ENCODE measurements at places on chromosomes 7 and 10.

DNA sequence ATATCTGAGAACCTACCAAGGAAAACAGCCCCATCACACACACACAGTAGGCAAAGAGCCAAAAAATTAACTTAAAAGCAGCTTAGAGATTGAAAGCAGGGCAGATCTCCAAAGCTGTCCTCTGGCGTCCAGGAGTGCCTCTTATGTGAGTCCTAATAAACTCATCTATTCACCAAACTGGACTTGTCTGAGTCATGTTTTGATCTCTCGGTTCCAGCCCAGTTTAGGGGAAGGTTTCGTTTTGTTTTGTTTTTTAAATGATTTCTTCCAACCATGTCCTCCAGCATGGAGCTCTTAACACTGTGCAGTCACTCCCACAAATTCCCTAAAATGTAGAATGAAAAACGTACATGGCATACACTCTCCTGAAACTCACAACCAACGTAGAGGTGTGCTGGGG, 6.7 kb upstream of the PRSS37 start:
- ATAC-seq, result no peak

- no peak for ATAC-seq
These were observed 224.7 kb upstream of the BMPER start for GRCh38 chr7:33680682-33681081.

- ATAC-seq, result no peak
These were observed 264.5 kb upstream of the NEBL start for GRCh38 chr10:21161647-21162046.

- no peak for ATAC-seq
These were observed 130.7 kb downstream of the ADRA2A start for GRCh38 chr10:111207500-111207899.

DNA sequence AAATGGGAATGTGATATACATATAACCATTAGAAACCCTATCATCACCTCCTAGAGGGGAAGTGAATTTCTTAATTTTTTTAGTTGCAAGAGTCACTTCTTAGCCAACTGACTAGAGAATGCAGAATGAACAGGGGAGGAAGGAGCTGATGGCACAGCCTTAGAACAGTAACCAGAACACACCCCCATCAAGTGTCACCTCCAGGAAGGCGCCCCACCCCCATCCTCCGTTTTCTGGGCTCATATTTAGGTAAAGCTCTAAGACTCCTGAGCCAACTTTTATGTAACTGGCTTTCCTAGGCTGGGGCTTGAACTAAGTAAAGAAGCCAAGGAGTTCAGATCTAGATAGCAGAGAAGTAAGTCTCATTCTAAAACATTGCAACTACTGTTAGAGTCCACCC, 54.0 kb downstream of the COL17A1 start:
- no peak for ATAC-seq

- peak; percentile 64 for ATAC-seq
These were observed 84.6 kb upstream of the FAM3C start for GRCh38 chr7:121480566-121481335.

DNA sequence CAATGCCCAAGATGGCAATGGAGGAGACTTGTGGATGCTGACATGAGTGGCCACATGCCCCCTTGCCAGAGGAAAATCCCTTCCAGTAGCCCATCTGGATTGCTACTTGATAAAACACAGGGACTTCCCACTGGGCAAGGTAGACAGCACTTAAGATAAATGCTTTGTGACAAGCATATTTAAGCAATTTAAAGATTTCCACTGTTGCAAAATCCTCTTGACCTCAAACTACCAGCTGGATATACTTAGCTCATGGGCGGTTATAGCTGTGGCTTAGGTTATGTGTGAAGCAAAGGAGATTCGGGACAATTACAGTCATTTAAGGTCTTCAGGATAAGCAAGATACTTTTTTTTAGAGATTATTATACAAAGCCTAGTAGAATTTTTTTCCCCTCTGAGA, 238.1 kb downstream of the BMPER start:
- no peak for ATAC-seq

DNA sequence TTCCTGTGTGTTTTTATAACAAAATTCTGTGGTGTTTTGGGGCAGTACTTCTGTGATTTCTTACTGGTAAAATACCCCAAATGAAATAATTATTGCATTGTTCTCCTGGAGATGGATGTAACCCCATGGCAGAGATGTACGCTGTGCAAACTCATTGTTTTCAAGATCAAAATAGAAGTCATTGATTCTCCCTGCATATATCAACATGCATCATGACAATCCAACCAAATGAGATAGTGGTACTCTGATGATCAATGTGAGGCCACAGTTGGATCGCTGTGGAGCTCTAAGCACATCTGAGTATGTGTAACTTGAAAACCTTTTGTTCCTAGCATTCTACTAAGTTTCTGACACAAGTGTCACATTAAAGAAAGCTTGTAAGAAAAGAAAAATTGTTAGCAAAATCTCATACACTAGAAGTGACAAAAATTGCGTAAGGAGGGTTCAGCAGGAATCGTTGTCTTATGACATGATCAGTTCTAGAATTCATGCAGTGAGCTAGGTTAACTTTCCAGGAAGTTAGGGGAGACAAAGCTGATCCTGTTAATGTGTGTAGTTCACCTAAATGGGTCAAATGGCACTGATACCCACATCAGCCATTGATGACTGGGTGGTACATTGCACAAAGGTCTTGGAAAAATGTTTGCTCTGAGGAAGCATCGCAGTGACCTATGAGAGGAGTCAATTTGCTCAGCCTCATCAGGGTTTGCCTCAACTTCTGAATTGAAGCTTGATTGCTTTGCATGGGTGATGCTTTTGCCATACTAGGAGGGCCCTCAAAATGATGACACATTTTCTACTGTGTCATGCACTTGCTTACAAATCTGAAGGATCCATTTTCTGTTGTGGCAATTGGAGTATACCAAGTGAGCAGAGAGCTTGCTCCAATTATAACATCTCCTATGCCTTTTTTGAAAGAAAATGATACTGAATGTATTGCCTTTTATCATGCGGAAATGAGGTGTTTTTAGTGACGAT, 145.1 kb downstream of the PLXDC2 start:
- ATAC-seq, result no peak

DNA sequence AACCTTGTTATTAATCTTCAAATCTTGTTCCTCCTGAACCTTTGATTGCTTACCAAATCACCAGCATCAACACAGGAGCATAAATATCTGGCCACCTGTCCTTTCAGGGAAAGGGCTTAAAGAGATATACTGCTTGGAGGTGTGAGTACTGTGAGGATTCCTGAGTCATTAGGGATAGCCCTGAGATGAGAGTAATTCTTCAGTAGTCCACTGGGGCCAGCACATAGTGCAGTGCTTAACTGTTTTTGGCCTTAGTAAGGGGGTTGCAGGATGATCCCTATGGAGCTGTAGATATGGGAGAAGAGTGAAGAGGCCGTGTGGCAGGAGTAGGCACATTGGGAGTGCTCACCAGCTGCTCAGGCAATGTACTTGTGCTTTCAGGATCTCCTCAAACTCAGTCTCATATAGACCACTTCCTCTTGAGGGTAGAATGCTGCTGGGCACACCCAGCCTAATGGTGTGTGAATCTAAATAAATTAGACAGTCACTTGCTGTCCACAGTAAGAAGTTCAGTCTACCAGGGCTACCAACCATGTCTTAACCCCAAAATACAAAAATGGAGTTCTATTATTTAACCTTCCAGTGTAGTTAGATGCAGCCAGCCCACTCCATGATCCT, 26.5 kb upstream of the GPR141 start:
- peak; percentile 73 for ATAC-seq

GRCh38 chr10:46329690-46330016, 42.9 kb downstream of the ANTXRL start:
- peak; percentile 16 for ATAC-seq

- ATAC-seq, result no peak
These were observed 14.1 kb upstream of the MYPN start for GRCh38 chr10:68095153-68095552.

DNA sequence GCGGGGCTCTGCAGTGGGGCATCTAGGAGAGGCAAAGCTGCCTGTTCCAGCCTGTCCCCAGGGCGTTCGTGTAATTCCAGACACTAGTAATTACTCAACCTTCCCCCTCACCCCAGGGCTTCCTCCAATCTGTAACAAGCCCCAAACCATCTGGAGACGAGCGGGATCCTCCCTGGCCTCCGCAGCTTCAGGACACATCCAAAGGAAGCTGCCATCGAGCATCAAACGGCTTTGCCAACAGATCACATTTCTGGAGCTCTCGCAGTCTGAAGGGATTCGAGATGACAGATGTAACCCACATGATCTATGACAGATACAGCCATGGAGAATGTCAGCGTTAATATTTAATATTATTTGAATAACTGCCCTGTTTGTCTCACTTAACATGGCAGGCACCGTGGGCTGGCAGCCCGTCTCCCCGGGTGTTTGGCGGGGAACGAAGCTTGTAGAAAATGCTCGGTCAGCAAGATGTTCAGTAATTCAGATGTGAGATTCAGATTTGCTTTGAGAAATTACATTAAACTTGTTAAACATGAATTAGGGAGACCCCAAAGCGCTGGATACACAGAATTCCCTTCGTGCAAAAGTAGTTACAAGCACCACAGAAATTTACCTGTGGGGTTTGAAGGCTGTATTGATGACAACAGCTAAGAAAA, 108.5 kb upstream of the C7orf33 start:
- ATAC-seq, result no peak

DNA sequence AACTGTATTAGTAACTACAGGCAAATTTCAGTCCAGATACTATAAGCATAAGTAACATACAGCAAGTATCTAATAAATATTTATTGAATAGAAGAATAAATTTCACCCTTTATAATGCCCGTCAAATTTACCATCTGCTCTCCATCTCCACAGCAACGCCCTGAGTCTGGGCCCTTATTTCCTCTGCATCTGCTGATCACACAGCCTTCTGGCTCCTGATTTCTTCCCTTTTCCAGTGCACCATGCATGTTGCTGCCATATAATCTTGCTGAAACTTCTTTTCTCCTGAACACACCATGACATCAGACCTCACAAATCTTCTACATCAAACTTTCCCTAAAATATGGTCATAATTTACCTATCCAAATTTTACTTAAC, 15.4 kb downstream of the HYCC1 start:
- ATAC-seq, result no peak

DNA sequence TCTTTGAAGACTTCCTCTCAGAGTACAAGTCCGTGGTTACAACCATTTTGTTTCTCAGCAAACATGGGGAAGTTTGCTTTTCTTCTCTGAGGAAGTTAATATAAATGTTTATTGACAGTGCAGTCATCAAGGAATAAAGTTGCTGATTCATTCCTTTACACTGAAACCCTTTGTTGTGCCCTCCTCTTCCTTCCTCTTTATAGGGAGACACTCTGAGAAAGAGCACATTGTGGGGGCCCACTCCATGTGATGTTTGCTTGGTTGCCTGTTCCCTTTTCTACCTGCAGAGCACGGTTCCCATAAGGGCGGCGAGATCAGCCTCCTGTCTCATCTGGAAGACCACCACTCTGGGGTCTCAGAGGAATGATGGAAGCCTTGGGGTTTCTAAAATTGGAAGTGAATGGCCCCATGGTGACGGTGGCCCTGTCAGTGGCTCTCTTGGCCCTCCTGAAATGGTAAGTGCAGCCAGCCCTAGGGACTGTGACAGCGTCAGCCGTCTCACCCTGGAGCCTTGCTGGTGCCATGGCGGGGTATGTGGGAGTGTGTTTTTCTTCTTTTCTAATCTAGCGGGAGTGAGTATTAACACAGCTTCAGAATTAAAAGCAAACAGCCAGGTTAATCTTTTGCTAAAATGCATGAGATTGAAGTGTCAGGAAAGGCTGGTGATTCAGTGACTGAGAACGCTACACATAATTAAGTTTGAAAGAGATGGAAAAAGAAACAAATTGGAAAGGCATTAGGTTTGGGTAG, at the start of gene TBXAS1:
TBXAS1 (plus strand) TSS at position 240 of the 750 bp plus-strand sequence; CDS start at position 367, 127 bp downstream.
- peak; percentile 79 for ATAC-seq

All from stimulated activated memory B cell treated with anti-CD40 and anti-IgM and Interleukin-4, amounts not matched to agents 10 μg/mL and 1 μg/mL and 100 μg/mL, for 72 hours (primary cell).